ENCODE measurements at places on chromosomes 4 and X.
A peak's percentile ranks its signal among the peaks of the same experiment; 100 is the strongest.

- no peak for DNase-seq
Observed at GRCh38 chrX:68989456-68989855, 160.6 kb downstream of the EFNB1 start.

- DNase-seq = no peak
Observed at GRCh38 chrX:50003927-50004326, 81.5 kb downstream of the CLCN5 start.

DNA sequence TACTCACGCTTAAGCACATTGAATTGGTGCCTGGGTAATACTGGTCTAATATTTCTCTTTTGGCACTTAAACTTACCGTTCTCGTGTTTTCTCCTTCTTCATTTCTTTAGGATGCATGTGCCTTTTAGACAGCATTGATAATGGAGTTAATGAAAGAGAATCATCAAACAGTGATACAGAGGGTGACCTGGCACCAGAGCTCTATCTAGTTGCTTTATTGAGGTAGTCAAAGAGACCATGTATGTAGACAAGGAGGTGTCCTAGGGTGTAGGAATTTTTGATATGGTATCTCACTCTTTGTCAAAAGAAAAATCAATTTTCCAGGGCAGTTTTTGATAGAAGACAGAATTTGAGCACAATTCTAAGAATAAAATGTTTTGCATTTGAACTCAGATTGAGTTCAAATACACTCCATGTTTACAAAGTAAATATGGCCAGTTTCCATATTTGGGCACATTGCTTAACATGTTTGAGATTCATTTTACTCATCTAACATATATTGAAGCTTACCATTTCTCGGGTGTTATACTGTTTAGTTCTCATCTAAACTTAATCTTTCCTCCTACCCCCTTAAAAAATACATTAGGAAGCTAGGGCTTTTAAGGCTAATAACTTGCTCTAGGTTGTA lies 92.0 kb downstream of the WWC2 start:
- DNase-seq = no peak

DNA sequence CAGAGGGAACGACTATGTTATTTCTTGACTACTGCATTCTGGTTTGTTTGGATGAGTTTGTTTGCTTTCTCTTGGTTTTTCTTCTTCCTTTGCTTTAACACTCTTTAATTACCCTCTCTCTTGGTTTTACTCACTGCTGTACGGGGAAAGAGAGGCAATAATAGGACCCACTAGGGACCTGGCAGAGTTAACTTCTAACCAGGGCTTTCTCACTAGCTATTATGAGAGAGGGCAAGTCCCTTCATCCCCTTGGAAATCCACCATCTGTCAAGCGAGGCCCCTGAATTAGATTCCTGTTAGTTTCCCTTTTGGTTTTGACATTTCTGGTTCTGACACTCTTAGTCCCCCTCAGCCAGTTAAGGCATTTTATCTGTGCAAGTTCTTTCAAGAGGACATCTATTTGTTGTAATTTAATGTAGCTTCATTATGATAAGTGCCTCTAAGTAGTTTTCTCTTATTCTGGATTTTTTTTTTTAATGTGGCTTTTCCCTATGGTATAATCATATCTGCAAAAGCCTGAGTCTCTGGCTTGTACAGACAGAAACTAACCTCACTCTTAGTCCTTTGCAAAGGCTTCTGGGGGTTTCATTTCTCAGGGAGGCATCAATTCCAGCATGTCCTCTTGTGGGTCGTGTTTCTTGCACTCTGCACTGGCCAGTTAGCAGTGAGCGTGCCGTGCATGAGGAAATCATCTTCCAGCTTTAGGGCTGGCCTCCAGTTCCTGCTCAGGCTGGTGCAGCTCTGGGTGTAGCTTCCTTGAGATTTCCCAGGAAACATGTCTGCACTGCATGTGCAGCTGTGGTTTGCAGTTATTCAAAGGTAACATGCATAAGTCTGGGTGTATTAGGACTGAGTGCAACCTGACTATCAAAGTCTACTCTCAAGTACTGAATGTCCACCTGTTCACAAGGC lies 221.3 kb downstream of the STIM2 start:
- DNase-seq = no peak

GRCh38 chr4:188869581-188869980 lies 730.3 kb downstream of the TRIML1 start:
- no peak for DNase-seq

DNA sequence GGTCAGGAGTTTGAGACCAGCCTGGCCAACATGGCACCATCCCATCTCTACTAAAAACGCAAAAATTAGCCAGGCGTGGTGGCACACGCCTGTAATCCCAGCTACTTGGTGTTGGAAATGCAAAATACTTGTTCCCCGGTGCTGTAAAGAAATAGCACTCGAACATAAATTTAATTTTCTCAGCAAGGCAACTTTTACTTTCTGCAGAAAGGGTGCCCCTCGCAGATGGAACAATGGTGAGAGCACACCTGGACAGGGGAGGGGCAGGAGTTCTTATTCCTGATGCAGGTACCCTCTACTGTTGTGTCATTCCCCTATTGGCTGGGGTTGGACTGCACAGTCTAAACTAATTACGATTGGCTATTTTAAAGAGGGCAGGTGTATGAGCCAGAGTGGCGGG lies 139.7 kb downstream of the FHIP1A start:
- no peak for DNase-seq

- no peak for DNase-seq
Observed at GRCh38 chr4:140802591-140802990, 46.4 kb upstream of the TBC1D9 start.

GRCh38 chr4:20248155-20248558 lies 3.5 kb upstream of the SLIT2 start:
- DNase-seq = peak; percentile 69

DNA sequence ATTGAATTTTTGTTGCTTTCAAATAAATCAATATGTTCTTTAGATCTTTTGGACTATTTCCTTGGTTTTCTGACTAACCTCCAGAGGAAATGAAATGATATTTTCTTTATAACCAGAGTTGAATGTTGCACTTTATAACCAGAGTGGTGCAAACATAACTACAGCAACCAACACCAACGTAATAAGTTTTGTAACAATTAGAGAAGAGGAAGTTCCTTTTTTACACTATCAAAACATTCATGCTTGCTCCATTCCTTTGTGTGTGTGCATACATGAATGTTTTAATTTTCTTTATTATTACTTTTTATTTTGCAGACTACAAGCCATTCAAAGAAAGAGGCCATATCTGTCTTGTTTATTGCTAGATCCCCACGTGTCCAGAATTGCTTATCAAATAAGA lies 193.0 kb upstream of the PPP3CA start:
- no peak for DNase-seq

- DNase-seq = peak; percentile 26
Observed at GRCh38 chr4:183445097-183445428, 627 bp downstream of the CDKN2AIP start.

DNA sequence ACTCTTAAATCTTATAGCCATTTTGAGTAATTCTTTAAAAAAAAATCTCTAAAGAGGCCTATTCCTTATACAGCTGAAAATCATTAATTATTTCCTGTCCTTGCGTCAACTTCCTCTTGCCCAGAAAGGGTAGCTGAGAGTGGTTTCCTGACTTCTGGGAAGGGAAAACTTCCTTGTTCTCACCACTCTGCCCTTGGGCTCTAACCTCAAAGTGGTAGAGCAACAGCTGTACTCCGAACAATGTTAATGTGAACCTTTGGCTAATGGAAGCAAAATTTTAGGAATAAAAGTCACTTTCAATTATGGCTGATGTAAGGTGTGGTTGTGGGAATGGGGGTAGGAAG lies 15.3 kb downstream of the KLHL2 start:
- DNase-seq = no peak

DNA sequence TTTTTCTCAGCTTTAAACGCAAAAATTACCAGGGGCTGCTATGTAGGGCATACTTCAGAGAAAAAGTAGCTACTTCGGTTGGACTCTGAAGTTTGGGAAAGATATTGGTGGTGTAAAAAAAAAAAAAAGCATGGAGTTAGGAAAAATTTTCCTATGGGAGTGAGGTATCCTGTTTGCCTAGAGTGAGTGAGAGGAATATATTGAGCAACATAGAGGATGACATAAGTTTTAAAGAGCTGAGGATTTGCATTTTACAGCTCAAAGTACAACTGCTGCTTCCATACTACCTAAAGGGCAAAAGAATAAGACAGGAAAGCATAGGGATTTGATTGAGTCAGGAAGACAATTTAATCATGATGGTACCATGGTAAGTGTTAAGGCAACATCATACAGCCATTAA lies 7.3 kb downstream of the GPRASP1 start:
- DNase-seq = no peak

DNA sequence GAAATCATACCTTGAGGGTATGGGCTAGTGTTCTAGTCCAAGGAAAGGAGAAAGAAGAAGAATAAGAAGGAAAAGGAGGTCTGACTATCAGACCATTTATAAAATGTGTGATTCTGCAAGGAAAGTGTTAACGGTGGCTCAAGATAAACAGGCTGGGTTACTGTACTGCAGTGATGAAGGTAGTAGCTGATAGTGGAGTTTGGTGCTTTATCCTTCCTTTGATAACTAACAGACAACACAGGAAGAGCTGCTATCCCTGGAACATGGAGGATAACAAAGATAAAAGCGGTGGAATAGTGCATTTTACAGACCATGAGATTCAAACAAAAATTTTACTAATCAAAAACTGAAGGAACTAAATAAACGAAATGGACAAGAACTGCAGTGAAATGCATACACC lies 2.6 kb downstream of the UNC5C start:
- DNase-seq = no peak

DNA sequence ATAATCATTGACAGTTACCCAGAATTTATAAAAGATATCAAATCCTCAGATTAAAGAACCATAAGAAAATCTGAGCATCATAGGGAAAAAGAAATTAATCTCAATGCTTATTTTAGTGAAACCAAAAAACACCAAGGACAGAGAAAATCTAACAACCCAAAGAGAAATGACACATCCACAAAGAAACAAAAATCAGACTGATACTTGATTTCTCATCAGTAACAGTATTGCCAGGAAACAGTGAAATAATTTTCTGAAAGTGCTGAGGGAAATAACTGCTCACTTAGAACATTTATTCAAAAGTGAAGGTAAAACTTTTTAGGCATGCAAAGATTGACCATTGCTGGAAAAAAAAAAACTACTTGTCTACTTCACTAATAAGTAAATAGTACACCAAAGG lies 10.6 kb downstream of the MOSPD2 start:
- no peak for DNase-seq

DNA sequence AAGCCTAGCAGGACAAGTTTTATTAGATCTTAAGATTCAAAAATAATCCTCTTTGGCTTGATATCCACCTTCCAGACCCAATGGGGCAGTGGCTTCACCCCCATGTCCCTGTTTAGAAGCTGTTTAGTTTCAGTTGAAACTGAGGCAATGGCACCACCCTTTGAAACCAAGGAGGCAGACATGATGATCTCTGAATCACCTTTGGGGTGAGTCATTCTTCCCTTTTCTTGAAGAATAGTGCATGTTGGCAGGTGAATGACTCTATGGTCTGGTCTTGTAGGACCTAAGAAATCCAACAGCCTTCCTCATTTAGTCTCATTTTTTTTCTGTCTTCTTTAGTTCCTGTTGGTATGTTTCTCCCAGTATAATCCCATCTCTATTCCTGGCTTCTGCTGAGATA lies 29.5 kb upstream of the BMP15 start:
- no peak for DNase-seq

GRCh38 chr4:140363051-140363450 lies 10.4 kb upstream of the SCOC start:
- no peak for DNase-seq

DNA sequence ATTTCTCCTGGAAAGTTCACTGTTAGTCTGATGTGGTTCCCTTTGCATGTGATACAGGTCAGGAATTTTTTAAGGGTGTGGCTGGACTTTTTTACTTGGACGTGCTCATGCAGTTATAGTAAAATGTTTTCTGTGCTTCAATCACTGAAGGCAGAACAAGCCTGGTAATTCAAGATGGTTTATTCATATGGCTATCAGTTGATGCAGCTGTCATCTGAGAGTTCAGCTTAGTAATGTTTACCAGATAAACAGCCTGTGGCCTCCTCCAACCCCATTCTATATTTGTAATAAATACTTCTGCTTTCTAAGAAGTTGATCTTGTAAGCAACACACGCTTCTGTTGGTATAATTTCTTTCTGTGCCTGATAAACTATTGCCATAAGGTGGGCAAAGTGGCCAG lies 2105.9 kb downstream of the ARAP2 start:
- no peak for DNase-seq

DNA sequence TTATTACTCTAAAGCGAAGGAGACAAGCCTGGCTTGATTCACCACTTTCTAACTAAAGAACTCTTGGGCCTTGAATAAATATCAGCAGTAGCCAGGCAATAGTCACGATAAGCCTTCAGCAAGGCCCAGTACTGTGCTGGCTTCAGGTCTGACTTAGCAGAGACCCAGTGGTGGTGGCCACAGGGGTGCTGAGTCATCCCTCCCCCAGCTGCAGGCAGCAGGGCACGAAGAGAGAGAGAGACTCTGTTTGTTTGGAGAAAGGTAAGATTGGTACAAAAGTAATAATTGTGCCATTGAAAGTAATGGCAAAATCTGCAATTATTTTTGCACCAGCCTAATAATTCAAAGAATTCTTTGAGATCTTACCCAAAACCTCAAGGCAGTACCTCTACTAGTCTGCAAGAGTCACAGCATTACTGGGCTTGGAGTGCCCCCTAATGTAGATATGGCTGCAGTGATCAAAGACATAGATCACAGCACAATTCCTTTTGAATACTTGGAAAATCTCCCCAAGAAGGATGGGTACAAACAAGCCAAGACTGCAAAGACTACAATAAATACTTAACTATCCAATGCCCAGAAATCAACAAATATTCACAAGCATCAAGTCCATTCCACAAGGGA lies 159.5 kb upstream of the USP38 start:
- peak; percentile 6 for DNase-seq

DNA sequence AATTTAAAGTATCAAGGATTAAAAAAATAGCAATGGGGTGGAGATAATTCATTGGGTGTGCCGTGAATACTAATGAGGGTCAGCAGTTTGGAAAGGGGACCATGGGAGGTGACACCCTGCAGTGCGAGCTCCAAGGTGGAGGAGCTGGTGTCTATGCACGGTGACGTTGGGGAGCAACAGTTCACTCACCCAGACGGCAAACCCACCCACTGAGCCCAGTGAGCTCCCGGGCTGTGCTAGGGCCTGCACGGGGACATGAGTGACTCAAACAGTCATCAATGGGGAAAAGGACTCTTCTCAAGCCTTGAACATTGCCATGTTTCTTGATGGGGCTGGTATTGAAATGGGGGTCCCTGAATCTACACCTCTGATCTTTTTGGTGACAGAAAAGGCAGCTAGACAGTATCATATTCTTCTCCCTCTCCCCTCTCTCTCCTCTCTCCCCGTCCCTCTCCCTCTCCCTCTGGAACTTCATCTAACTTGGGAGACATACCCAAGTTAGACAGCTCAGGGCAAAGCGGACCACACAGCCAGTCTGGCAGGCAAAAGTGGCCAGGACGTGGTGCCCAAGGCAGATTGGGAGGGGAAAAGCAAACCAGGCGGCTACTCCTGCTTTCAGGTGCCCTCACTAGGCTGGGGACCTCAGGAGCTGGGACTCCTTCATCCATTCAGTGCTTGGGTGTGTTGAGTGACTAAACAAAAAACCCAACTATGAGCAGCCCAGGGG lies 26.3 kb upstream of the PPP2R2C start:
- no peak for DNase-seq

All from ACHN (cell line).